ENCODE measurements at places on chromosomes 2 and 18. TPM values are rescaled to one million over a fixed set of nuclear protein-coding genes. Genes with fewer than 3 reads are reported as not detected.

ZAP70 gene
- total RNA-seq = 0.41 TPM

FOXI3 gene
- total RNA-seq = not detected

COLEC12 gene
- 17.8 TPM for total RNA-seq

DNA sequence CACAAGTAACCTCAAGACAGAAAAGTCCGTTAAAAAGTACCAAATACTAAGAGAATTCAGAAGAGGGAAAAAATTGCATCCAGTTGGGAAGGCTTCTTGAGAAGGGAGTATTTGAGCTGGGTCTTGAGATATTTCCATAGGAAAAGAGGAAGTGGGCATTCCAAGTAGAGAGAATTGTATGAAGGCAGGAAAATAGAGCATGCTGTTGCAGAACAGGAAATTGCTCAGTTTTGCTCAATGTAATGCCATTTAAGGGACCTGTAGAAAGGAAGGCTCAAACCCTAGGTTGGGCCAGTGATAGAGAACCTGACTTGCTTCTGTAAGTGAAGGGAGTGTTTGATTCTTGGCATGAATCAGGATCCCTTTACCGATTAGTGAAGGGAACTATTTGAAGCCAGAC is 1.0 kb upstream of the ZC3H8 start:
- no peak for DNase-seq

GRCh38 chr18:42105394-42105793 is 150.4 kb downstream of the PIK3C3 start:
- DNase-seq = no peak

Data from chondrocyte (in vitro differentiated cells).